Cerebellar cortex (tissue), 1 donor: ENCODE measurements at places on chromosomes 1 and 21.

GRCh38 chr1:179493323-179493722 is 82.4 kb downstream of the NPHS2 start:
- no peak for DNase-seq

- no peak for DNase-seq
These were observed 4.1 kb downstream of the DIPK1A start for GRCh38 chr1:92957030-92957734.

DNA sequence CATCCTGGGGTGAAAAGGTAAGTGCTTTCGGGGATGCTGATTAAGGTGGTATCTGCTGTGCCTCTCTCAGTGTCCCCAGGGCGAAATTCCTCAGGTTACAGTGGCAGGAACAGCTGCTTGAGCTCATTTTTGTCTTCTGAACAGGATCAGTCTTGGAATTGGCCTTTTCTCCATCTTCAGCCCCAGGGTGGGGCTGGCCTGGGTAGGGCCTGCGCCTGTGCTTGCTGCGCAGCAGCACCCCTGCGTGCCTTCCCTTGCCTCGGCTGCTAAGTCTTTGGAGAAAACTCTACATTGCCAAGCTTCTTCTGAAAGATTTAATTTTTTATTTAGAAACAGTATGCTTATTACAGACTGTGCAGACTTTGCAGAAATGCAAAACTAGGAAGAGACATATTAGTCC is 41.7 kb downstream of the ADARB1 start:
- DNase-seq, result no peak

DNA sequence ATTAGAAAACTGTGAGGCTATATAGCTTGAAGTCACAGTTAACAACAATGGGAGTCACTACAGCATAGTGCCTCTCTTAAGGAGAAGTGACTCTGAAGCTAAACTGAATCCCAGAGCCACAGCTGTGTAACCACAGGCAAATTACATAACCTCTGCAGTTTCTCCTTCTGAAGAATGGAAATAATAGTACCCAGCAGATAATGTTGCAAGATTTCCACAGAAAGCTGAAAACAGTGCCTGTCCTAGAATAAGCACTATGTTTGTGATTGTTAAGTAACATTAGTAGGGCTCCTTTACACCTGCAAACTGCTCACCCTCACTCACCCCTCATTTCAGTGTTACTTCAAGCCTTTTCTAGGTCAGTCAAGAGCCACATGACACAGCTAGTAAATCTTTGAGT is 886.7 kb downstream of the PLA2G4A start:
- DNase-seq, result no peak

GRCh38 chr21:39048064-39048463 is 135.2 kb downstream of the PSMG1 start:
- no peak for DNase-seq

GRCh38 chr1:100511058-100511457 is 26.9 kb upstream of the GPR88 start:
- DNase-seq, result no peak

DNA sequence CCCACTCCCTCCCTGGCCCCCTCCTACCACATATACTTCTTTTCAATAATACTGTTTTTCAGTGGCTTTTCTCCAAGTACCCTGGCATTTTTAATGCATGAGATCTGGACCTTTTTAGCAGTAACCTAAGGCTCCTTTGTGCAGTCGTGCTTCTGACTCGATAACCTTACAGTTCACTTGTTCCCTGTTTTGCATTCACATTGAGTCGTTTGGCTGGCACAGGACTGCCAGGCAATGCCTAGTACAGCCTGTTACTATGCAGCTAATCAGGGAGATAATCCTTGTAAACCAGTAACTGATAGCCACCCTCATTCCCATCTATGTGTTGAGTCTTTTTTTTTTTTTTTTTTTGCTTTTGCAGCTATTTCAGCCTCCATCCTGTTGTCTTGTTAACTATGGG is 3.7 kb downstream of the ATP1B1 start:
- peak; percentile 42 for DNase-seq

GRCh38 chr1:113984710-113985109 is 5.4 kb downstream of the OLFML3 start:
- DNase-seq, result no peak

GRCh38 chr1:39392851-39393573 is 98.4 kb upstream of the BMP8A start:
- no peak for DNase-seq

- DNase-seq, result peak; percentile 30
These were observed 75.4 kb downstream of the DPT start for GRCh38 chr1:168653567-168653966.

GRCh38 chr1:1437904-1438376 is 2.5 kb downstream of the VWA1 start:
- no peak for DNase-seq

- no peak for DNase-seq
These were observed 96.9 kb downstream of the DHRS3 start for GRCh38 chr1:12521096-12521495.

DNA sequence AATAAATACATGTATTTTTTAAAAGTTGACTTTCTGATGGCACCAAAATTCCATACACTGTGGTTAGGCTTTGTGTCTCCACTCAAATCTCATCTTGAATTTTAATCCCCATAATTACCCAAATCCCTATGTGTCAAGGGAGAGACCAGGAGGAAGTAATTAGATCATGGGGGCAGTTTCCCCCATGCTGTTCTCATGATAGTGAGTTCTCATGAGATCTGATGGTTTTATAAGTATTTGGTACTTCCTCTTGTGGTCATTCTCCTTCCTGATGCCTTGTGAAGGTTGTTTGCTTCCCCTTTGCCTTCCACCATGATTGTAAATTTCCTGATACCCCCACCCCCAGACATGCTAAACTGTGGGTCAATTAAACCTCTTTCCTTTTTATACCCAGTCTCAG is 1218.4 kb upstream of the PRMT6 start:
- no peak for DNase-seq

GRCh38 chr1:205990226-205990625 is 13.0 kb downstream of the RAB7B start:
- no peak for DNase-seq

DNA sequence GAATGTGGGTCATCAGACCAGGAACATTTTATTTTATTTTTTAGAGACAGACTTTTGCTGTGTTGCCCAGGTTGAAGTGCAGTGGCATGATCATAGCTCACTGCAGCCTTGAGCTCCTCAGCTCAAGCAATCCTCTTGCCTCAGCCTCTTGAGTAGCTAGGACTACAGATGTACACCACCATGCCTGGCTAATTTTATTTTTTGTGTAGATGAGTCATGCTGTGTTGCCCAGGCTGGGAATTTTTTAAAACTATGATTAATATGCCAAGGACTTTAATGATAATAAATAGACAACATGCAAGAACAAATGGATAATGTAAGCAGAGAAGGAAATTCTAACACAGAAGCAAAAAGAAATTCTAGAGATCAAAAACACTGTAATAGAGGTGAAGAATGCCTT is 142.4 kb downstream of the AK5 start:
- no peak for DNase-seq

DNA sequence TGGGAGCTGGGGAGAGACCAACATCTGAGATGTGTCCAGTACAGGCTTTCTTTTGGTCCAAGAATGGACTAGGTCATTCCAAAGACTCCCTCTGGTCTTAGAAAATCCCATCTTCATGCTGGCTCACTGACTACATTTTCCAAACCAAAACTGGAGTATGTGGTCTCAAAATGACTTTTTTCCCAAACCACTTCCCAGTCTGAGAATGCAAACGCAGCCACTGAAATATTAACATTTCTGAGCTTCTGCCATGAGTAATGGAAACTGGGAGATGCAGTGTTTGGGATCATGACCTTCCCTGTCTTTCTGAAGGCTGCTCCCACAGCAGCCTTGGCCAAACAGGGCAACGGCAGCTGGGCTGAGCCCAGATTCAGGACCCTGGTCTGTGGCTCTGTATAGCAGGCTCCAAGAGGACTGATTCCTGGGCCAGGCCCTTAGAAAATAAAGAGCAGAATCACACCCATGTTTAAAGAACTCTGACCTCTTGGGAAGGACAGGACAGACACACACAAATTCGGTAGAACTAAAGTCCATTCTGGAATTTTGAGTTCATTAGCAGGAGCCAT is 62.1 kb upstream of the CNTN2 start:
- no peak for DNase-seq

- no peak for DNase-seq
These were observed 543.0 kb upstream of the PLXNA2 start for GRCh38 chr1:208787219-208787618.

GRCh38 chr1:4599521-4599920 is 54.9 kb upstream of the AJAP1 start:
- no peak for DNase-seq

DNA sequence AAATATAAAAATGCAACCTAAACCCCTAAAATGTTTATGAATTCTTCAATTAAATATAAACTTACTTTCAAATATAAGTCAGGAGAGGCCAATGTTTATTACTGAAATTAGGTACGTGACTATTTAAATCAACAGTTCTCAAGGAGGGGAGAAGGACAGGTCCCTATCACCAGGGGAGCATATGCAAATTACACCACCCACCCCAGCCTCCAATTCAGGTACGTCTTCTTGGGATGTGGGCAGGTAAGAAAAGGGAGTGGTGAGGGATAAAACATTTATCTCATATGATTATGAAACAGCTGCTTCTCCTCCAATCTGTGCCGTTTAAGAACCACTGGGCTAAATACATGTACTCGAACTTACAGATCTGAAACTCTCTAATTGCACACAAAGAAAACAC is 3.4 kb downstream of the COP1 start:
- DNase-seq, result no peak

DNA sequence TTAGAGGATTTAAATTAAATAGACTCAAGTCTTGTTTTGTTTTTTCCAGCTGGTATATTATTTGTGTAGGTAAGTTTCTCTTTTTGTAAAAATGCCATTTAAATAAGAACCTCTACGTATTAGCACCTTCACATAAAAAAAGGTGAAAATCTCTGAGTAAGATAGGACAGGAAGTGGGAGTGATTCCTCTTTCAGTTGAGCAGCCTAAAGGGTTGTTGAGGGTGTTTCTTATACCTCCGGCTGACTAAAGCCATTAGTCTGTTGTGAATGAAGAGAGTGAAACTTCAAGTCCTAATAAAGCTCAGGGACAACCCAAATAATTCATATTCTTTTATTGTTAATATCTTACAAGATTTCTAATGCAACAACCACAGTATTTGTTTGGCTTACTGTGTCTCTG is 188.7 kb downstream of the CHRM3 start:
- DNase-seq, result no peak

DNA sequence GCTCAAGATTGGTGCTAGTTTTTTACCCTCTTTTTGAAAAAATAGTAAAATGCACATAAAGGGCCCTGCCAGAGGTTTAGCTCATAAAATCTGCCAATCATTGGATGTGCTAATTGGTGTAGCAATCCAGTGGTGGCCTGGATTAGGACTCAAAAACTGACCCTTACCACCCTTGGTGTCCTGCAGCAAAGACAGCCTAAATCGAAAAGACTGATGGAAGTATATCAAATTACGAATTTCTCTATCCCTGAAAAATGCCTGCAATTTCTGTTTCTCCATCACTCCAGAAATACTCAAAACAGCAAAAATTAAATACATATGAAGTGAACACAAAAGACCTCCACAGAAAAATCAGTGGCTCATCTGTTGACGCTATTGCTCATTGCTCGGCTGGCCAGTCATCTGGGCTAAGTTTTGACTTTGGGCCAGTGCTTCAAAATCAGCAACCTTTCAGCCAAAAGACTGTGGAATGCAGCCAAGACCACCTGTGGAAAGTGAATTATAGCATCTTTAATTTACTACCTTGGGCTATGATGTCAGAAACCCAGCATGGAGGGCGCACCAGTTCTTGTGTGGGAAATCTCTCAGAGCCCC is 30.0 kb downstream of the WLS start:
- DNase-seq, result no peak

DNA sequence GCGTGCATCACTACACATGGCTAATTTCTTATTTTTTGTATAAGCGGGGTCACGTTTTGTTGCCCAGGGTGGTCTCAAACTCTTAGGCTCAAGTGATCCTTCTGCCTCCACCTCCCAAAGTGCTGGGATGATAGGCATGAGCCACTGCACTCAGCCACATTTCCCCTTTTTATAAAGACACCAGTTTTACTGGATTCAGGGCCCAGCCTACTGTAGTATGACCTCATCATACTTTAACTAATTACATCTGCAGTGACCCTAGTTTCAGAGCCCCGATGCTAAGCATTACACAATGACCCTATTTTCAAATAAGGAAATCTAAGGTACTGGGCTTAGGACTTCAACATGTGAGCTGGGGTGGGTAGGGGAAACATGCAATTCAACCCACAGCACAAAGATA is 31.8 kb upstream of the ENAH start:
- no peak for DNase-seq

DNA sequence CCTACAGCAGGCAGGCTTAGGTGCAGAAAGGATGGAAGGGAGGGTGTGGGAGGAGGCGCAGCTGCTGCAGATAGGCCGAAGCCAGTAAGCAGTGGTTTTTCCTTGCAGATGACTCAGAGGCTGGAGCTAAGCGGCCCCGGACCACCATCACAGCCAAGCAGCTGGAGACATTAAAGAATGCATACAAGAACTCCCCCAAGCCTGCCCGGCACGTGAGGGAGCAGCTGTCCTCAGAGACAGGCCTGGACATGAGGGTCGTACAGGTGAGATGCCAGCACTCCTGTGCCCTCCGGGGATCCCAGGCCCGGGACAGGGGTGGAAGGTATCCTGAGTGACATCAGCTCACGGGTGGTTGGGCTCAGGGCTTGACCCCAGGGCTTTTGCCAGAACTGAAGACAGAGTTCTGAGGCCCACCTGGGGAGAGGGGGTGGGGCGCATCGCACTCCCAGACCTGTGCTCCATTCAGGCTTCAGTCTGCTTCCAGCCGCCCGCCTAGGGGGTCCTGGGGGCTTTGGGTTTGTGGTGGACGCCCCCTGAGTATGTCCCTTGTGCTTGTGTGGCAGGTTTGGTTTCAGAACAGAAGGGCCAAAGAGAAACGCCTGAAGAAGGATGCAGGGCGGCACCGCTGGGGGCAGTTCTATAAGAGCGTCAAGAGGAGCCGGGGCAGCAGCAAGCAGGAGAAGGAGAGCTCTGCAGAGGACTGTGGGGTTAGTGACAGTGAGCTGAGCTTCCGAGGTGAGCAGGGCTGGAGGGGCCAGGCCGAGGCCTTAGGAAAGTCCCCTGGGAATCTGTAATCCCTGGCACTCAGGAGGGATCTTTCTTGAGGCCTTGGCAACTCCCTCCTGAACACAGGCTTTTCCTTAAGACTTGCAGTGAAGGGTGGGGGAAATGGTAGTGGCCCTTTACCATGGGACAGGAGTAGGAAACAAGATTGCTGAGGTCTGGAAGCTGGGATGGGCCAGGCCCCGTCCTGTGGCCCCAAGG is 41.5 kb downstream of the LHX4 start:
- DNase-seq, result no peak

- no peak for DNase-seq
These were observed 203.8 kb downstream of the RWDD3 start for GRCh38 chr1:95437781-95438180.

- DNase-seq, result peak; percentile 68
These were observed 17.6 kb downstream of the FCRL4 start for GRCh38 chr1:157580179-157580827.

GRCh38 chr1:84294751-84295150 is 6.8 kb upstream of the SAMD13 start:
- no peak for DNase-seq

- DNase-seq, result no peak
These were observed 5.0 kb upstream of the ILDR2 start for GRCh38 chr1:166980383-166980782.
